Foreskin fibroblast (primary cell): ENCODE measurements at places on chromosomes 4 and X.

- DNase-seq, result no peak
Measured at GRCh38 chrX:45230410-45230809, 29.7 kb upstream of the DIPK2B start.

DNA sequence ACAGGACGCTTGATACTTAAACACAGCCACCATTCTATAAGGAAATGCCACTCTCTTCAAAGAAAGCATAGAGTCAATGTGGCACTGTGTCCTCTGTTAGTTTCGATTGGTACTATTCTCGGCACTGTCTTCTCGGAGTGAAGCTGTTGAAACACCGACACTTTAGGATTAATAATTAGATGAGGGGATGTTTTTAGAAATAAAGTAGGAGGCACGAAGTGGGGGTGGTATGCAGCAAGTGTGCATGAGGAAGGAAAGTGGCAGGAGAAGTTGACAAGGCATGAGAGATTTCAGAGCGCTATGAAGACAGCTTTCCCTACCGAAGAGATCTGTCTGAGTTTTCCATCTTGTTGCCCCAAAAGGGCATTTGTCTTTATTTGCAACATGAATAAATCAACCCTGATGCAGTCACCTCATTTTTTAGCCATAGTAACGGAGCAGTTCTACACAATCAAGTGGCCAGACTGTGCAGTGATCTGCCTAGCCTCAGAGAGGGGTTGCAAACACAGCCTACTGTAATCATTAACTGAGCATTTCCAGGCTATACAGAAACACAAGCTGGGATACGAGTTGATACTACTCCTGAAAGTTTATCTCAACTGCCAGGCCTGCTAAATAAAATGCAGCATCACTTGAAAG is 8.3 kb downstream of the GPRIN3 start:
- no peak for DNase-seq

- peak; percentile 11 for DNase-seq
Measured at GRCh38 chr4:52670739-52671138, 11.6 kb upstream of the USP46 start.

DNA sequence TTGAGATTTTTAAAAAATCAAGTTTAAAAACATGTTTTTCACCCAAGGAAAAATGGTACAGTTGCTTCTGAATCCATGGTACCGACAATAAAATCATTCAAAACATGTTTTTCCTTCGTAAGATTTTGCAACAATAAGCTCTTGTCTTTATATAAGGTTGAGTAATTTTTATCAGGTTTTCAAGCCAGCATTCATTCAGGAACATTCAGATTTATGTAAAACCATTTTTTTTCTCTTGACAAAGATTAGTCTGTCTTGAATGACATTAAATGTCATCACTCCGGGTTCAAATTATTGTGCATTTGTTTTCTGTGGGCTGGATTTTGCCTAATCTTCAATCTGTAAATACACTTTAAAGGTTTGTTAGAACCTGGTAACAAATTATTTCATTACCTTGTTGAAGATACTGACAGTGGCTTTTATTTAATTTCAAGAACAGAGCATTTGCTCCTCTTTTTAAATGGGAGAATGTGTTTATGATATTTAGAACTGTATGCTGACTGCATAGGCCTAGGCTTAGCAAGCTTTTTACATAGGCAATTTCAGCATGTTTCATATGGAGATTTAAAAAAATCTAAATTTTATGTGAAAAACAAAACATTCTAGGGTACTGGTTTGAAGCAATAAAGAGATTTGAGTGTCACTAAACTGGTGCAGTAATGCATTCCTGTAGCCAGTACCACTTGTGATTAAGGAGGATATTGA is 336.4 kb upstream of the HAND2 start:
- DNase-seq, result no peak

GRCh38 chr4:99054428-99054994 is 34.1 kb downstream of the ADH5 start:
- no peak for DNase-seq

- no peak for DNase-seq
Measured at GRCh38 chrX:36581030-36581429, 427.1 kb upstream of the FAM47C start.

- no peak for DNase-seq
Measured at GRCh38 chr4:55871299-55871800, 17.9 kb downstream of the EXOC1 start.

DNA sequence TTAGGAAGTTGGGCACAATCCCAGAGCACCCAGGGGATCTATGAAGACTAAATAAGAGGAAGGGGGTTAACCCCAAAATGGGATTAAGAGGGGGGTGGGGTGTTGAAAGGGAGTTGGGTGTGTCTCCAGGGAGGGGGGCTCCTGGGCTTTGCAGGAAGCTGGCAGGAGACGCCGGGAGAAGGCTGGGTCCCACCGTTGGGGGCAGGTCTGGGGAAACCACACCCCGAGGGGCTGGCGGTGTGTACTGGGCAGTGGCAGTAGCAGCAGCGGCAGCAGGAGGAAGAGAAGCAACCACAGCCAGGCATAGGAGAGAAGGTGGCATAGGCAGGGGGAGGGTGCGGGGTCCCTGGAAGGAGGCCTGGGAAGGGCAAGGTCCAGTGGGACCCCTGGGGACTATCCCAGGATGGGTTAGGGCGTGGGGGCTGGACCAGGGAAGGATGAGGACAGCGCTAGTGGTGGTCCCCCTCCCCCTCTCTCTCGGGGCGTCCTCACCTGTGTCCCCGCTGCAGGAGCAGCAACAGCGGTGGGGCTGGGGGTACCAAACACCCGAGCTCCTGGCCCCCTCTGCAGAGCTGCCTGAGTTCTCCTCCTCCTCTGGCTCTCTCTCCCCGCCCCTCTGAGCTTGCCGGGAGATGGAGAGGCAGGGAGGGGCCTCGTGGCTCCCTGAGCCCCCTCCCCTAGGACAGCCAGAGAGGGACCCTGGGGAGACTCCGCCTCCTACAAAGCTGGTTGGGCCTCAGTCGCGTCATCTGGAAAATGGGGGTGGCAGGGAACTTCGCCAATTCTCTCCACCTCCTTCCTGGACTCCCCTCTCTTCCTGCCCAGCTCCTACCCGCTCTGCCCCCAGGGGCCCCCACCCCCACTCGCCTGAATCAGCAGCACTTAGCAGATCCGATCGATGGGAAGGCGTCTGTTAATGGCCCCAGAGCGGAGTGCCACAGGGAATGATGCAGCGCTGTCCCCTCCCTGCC is at the start of gene KCND1:
KCND1 (minus strand) TSS at position 596 of the 971 bp plus-strand sequence. CDS start 1,573 bp downstream, outside the sequence.
- peak; percentile 73 for DNase-seq

- DNase-seq, result no peak
Measured at GRCh38 chr4:98935633-98936032, 6.7 kb upstream of the EIF4E start.

DNA sequence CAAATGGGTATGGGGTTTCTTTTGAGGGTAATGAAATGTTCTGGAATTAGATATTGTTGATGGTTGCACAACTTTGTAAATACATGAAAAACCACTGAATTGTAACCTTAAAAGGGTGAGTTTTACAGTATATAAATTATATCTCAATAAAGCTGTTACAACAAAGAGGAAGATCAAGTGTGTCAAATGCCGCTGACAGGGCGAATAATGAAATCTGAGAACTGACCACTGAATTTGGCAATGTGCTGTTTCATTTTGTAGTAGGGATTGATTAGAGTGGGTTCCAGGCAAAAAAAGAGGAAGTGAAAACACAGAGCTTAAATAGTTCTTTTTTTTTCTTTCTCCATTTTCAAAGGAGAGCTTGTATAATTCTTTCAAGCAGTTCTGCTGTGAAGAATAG is 161.1 kb upstream of the NAP1L5 start:
- no peak for DNase-seq

GRCh38 chr4:70023218-70023617 is 5.0 kb upstream of the HTN3 start:
- no peak for DNase-seq

DNA sequence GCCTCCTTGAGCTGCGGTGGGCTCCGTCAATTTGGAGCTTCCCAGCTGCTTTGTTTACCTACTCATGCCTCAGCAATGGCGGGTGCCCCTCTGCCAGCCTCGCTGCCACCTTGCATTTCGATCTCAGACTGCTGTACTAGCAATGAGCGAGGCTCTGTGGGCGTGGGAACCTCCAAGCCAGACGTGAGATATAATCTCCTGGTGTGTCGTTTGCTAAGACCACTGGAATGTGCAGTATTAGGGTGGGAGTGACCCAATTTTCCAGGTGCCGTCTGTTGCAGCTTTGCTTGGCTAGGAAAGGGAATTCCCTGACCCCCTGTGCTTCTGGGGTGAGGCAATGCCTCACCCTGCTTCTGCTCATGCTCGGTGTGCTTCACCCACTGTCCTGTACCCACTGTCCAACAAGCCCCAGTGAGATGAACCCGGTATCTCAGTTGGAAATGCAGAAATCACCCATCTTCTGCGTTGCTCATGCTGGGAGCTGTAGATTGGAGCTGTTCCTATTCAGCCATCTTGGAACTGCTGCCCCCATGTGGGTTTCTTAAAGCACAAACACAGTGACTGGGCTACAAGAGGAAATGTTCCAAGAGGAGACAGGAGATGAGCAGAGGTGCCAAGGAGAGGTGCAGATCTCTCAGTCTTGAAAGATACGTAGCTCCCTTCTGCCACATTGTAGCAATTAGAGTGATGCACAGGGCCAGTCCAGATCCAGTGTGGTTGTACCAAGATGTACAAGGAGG is 193.0 kb upstream of the IGFBP7 start:
- no peak for DNase-seq

- no peak for DNase-seq
Measured at GRCh38 chr4:109183931-109184490, 118.4 kb downstream of the COL25A1 start.

DNA sequence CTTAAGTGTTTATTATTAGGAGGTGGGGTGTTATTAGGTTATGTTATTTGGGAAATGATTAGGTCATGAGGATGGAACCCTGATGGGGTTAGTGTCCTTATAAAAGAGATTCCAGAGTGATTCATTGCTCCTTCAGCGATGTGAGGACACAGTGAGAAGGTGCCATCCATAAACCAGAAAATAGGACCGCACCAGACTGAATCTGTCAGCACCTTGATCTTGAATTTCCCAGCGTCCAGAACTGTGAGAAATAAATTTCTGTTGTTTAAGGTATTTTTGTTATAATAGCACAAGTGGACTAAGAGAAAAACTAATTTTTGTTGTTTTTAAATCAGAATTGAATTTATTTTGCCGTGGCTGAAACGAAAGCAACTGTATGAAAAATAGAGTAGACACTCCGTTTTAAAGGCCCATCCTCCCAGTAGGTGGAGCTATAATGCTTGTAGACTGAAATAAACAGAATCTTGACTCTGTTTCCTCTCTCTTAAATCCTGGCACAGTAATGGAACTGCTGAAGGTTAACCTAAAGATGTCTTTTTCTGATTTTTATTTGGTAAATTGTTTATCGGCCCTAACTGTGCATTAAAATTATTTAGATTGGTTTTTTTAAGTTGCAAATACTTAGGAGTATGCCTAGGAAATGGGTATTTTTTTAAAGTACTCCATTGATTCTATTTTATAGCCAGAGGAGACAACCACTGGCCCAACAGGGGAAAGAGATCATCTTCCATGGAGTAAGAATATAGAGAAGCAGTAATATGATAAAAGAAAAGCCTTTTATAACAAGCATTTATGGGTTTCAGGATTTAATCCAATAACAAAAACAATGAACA is 133.2 kb upstream of the ADAMTS3 start:
- peak; percentile 62 for DNase-seq

DNA sequence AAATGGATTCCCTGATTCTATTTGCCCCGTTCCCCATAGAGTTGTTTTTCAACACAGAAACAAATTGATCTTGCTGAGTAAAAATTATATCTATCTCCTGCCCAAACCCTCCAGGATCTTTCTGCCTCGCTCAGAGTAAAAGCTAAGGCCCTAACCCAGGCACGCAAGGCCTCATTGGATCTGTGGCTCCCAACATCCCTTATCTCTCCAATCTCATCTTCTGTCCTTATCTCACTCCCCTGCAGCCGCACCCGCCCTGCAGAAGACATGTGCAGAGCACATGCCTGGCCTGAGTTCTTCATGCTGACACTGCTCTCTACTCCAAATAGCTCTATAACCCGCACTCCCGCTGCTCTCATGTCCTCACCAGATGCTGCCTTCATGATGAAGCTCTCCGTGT is 543.8 kb upstream of the ZFP42 start:
- peak; percentile 6 for DNase-seq

GRCh38 chr4:140136509-140136908 is 17.5 kb downstream of the MAML3 start:
- DNase-seq, result no peak

GRCh38 chr4:74451214-74451661 is 6.3 kb downstream of the AREG start:
- peak; percentile 72 for DNase-seq

- DNase-seq, result no peak
Measured at GRCh38 chr4:142579443-142579842, 266.7 kb downstream of the INPP4B start.

DNA sequence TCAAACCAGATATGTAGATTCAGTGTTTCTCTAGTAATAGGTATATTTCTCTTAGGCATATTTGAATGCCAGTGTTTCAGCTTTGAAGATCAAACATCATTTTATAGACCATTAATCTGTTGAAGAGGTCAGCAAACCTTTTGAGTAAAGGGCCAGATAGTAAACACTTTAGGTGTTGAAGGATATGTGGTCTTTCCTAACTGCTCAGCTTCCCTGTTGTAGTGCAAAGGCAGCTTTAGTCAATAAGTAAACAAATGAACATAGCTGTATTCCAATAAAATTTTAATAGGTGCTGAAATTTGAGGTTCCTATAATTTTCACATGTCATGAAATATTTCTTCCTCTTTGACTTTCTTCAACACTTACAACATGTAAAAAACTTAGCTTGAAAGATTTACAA is 201.6 kb downstream of the ADGRL3 start:
- no peak for DNase-seq

- no peak for DNase-seq
Measured at GRCh38 chr4:40980318-40980883, 230.6 kb downstream of the NSUN7 start.

- DNase-seq, result peak; percentile 91
Measured at GRCh38 chr4:6942238-6942800, 32.7 kb downstream of the TBC1D14 start.

DNA sequence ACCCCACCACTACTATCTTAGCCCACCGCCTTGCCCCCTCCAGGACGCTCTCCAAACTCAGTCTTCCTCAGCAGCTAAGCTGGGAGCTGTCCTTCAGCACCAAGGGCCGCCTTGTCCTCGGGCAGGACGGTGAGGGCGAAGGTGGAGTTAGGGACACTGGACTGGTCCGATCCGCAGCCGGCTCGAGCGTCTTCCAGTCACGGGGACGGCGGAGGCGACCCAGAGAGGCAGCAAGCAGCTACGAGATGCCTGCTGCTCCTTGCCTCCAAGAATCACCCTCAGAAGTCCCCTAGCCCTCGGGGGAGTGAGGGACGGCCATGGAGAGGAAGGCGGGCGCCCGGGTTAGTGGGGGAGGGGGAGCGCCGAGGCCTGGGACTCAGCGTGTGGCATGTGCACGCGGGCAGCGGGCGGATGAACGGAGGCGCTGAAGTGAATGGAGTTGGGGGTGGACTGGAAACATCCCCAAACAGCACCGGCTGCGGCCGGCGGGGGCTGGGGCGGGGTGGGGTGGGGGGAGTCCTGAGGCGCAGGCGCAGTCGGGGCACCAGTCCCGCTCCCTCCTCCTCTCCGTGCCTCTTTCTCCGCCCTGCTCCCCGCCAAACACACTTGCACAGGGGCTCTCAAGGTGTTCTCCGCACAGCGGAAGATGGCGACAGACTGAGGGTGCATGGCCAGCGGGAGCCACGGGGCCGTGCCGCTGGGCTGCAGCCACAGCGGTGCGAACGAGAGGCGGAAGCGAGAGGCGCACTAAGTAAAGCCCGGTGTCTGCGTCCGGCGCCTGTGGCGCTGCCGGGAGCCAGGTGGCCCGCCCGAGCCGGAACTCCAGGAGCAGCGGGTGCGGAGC is at the start of gene NALF2:
NALF2 (plus strand) TSS at position 545 of the 844 bp plus-strand sequence. CDS start 957 bp downstream, outside the sequence.
- peak; percentile 9 for DNase-seq
